Fibroblast of skin of left quadriceps (primary cell): ENCODE measurements at places on chromosomes 7 and 10.
A peak's percentile ranks its signal among the peaks of the same experiment; 100 is the strongest.

DNA sequence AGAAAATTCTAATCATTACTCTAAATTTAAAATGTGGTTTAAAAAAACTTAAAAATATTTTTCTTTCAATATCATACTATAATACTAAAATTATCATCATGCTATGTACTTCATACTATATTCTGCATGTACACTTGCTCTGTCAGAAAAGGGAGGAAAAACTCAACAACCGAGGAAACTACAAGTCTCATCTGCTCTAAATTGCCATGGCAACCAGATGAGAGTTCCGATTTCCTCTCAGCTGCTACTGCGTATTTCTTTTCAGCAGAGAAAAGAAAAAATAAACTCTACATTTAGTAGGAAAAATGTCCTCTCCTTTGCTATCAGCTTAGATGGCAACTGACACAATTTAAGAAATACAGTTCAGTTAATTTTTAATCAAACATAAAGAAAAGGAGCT, 178.9 kb downstream of the SRPK2 start:
- DNase-seq: no peak

DNA sequence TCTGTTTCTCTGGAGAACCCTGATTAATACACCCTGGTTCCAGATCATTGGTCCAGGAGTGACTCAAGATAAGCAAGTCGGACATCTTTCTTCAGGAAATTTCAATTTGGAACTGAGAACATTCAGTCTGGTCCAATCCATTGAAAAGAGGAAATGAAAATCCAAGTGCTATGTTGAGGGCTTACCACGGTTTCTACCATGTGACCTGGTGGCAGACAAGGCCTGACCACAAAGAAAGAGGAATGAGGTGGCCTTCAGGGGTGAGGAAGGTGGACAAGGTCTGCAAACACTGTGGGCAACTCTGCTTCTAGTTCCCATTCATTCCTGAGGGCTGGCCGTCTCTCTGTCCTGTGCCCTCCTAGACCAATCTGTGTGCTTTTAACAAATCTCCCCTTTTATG, 149.2 kb upstream of the GHITM start:
- no peak for DNase-seq

GRCh38 chr7:140526787-140527664, 47.7 kb upstream of the MKRN1 start:
- no peak for DNase-seq

- DNase-seq: no peak
Measured at GRCh38 chr7:55344840-55345239, 20.3 kb upstream of the LANCL2 start.

- no peak for DNase-seq
Measured at GRCh38 chr7:150952331-150953050, 25.6 kb downstream of the KCNH2 start.

DNA sequence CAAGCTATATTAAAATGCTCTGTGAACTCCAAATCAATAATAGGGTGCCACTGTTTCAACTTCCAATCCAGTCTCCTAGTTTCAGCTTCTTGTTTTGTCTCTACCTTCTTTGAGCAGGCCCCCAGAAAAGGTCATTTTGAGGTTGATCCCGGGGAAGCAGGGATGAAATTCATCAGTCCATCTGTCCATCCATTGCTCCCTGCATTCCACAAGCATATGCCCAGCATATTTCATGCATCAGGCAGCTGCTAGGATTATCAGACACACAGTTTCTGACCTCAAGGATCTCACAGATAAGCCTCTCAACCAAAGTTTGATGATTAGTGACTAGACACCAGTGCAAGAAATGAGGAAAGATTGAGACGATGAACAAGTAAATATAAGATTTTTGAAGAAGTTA, 186.6 kb upstream of the PDE1C start:
- no peak for DNase-seq

DNA sequence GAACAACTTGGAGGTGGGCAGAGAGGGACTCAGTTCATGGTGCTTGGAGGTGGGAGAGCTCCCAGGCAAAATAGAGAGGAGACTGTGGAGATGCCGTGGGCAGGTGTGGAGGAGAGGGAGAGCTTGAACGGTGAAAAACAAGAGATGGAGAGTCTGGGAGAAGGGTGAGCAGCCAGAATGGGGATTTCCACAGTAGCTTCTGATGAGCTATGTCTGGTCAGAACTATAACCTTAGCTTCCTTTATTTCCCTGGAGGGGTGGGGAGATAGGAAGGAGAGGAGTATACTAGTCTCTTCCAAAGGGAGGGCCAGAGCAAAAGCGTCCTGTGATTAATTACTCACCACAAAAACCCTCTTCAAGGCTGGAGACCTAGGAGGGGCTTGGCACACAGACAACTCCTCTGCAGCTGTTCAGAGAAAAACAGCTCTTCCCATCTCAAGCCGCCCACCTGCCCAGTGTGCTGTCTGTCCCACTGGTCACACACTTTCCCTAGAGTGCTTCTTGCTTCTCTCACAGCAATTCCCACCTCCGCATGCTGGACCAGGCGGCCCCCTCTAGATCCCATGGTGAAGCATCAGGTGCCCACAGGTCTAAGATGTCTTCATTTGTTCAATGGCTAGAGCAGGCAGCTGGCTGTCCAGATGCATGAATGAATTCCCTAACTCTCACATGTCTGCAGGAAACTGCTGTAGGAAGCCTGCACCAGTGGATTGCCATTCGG, 41.9 kb downstream of the TAS2R41 start:
- DNase-seq: peak; percentile 45

DNA sequence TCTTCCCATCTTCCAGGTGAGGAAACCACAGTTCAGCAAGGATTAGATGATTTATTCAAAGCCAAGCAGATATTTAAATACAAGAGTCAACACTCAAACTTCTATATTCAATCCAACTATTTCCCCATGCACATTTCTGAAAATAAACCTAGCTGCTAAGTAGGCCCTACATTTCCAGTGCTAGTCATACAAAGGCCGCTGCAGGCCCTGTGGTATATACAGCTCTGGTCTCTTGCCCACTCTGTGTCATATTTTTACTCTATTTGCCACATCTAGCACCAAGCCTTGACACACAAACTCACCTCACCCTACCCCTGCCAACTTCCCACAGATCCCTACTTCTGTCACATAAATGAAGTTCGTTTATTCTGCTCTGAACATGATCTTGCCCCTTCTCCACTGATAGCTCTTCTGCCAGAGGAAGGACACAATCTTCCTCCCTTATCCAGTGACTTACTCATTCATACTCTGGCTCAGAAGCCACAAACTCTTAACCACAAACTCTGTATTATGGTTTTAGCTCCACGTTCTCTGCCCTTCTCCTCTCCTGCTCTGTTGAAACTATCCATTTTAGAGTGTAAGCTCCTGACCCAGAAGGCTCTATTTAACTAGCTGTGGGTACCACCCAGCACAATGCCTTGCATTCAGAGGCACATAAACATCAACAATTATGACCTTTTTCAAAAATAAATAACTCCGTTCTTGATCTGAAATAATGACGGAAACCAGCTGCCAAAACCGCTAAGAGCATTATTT, 180.7 kb downstream of the CPEB3 start:
- no peak for DNase-seq

DNA sequence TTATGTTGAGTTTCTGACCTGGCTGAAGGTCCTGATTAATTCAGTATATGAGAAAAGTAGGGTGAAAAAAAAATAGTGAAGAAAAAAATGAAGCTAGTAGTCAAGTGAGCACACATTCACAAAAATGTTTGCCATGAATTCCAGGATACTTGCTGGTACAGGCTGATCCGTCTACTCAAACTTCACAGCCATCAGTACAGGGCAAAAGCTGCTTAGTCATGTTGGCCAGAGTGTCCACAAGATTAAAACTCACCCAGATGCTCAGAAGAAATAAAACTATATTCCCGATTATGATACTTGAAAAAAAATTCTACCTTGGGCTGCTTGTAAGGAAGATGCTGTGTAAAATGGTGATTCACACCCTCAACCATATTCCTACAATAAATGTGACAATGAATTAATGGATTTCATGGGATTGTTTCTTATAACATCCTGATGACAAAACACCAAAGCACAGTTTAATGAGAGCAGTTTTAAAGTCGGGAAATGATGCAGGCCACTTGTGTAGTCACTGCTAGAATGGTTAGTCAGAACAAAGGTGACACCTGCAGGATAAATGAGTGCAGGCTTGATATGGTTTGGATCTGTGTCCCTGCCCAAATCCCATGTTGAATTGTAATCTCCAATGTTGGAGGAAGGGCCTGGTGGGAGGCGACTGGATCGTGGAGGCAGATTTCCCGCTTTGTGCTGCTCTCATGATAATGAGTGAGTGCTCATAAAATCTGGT, 49.2 kb upstream of the ANKRD1 start:
- peak; percentile 23 for DNase-seq

GRCh38 chr10:42883993-42884983, 101.7 kb downstream of the BMS1 start:
- DNase-seq: no peak

DNA sequence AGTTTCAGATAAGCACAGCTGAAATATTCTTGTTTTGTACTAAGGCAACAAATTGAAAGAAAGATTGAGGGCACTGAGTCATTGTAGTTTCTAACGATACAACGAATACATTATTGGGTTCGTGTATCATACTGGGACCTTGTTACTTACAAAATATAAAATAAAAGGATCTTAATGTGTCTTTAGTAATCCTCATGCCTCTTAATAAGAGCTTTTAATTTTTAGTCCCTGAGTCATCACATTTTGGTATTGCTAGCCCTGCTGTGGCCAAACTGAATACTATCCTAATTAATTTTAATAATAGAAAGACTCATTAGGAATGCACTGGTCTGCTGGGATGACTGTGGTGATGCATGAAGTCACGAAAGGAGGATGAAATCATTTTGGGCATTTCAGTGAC, 309.7 kb downstream of the EXOC4 start:
- peak; percentile 59 for DNase-seq

DNA sequence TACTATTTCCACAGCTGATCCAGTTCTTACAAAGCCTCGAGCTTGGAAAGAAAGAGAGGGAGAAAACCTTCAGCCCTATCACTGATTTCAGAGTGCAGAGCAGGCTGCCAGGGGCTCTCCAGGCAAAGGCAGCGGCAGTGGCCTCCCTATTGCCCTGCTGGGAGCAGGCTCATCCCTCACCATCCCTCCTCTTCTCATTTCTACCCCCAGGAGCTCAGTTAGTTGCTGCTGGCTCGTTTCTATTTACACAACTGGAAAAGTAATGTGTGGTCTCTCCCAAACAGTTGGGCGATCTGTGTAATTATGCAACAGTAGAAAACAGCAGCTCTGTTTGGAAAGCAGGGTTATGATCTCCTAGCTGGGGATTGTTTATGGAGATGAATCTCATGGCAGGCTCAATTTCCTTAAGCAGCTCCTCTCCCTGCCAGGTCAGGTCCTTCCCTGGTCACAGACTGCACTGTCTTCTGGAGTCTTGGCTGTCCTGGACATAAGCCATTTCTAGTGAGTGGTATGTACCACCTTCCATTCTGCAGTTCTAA, 28.7 kb upstream of the TNS3 start:
- DNase-seq: peak; percentile 76

GRCh38 chr7:12800486-12800885, 113.1 kb downstream of the ARL4A start:
- no peak for DNase-seq

- DNase-seq: no peak
Measured at GRCh38 chr7:40047661-40048060, 86.8 kb downstream of the MPLKIP start.

GRCh38 chr7:99560834-99561736, 2.6 kb downstream of the ZNF655 start:
- DNase-seq: no peak

GRCh38 chr10:47087667-47088066, 176.4 kb downstream of the PTPN20 start:
- DNase-seq: no peak

DNA sequence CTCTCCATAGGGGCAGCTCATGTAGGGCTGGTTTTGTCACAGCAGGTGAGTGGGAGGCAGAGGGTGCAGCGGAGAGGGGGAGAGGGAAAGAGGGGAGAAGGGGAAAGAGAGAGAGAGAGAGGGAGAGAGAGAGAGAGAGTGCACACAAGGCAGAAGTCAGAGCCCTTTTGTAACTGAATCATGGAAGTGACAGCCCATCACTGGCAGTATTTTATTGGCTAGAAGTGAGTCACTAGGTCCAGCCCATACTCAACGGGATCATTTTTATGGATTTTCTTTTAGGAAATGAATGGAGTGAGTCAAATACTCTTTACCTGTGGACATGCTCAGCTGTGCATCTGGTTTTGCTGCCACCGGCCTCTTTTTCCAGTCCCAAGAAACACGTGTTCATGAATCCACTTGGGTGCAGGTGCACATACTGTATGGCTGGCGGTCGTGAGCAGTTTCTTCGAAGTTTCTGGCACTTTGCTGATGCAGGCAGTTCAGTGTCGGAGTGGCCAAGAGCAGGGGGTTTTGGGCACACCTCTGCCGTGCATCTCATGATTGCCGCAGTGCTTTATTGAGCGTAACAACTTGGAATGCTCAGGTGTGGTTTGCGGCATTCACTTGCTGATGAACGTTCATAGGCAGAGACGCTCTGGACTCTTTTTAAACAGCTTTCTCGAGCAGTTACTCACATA, 40.3 kb downstream of the DOCK1 start:
- no peak for DNase-seq

- no peak for DNase-seq
Measured at GRCh38 chr7:127786184-127786583, 134.2 kb downstream of the SND1 start.

- DNase-seq: no peak
Measured at GRCh38 chr10:75352650-75353049, 48.9 kb downstream of the ZNF503 start.

DNA sequence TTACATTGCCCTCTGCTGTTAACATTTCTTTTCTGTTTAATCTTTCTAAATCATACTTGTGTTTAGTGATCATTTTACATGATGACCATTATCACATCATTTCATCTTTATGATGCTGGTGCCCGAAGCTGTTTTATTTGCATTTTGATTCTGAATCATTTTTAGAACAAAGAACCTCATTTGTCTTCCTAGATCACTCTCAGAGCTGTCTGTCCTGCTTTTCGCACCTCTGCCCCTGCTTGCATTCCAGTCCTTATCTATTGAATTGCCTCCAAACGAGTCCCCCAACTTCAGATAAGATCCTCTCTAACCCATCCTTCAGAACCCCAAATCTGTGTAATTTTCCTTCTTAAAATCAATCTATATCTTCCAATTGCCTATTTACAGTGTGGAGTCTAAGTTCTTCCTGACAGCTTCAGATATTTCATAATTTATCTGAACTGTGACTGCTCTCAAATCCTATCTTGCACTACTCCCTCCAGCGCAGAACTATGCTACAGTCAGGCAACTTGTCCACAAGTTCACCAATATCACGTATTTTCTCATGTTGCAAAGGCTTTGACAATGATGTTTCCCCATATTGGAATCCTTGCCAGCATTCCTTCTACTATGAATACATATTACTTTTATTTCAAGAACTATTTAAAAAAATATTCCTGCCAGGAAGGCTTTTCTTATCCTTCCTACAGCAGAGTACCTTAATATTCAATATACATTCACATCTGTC, 346.5 kb upstream of the CACNA2D1 start:
- peak; percentile 46 for DNase-seq
